MV-4-11 (cell line): ENCODE measurements at places on chromosomes 16 and 17.

GRCh38 chr17:68527314-68527713, 15.1 kb downstream of the PRKAR1A start:
- DNase-seq, result no peak

- no peak for DNase-seq
Observed at GRCh38 chr17:65531256-65532100, 30.0 kb downstream of the AXIN2 start.

DNA sequence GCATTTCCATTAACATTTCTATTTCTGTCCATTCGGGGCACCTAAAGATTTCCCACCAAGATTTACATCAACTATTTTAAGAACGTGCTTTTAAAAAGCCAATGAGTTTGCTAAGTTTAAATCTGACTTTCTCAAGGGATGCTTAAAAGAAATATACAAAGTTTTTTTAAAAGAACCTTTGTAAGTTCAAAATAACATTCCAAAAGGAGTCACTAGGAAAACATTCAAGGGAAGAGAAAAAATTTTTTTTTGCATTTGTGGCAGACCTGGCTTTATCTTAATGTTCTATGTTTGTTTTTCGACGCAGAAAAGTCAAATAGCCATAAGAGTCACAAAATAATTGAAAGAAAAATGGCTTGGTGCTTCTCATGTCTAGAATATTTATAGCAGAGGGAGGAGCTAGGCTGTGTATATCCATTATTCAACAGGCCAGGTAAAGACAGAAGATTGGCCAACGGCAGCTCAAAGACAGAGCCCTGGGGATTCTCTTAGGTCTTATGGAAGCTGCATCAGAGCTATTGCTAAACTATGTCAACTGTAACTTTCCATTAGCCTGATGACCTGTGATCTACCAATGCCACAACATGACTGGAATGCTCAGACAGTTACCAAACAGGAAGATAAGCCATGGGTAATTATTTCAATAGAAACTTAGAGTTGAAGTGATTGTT, 37.8 kb upstream of the MYOCD start:
- DNase-seq, result no peak

DNA sequence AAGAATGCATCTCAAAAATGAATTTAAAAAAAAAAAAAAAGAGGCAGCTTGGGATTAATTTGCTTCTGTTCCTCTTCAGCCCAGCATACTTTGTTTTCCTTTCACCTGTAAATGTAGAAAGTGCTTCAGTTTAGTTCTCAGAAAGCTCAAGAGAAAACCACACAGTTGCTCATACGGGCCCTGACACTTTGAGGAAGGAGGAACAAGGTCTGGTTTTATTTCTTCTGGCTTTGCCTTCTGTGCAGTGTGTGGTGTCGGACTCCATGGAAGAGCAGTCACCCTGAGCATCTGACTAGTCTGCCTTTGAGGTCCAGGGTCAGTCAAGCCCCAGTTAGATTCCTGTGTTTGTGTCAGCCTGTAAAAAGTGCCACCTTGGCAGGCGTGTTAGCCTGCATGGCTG, 27.6 kb downstream of the NMT1 start:
- peak; percentile 82 for DNase-seq

- DNase-seq, result no peak
Observed at GRCh38 chr17:63364387-63364786, 81.7 kb downstream of the CYB561 start.

DNA sequence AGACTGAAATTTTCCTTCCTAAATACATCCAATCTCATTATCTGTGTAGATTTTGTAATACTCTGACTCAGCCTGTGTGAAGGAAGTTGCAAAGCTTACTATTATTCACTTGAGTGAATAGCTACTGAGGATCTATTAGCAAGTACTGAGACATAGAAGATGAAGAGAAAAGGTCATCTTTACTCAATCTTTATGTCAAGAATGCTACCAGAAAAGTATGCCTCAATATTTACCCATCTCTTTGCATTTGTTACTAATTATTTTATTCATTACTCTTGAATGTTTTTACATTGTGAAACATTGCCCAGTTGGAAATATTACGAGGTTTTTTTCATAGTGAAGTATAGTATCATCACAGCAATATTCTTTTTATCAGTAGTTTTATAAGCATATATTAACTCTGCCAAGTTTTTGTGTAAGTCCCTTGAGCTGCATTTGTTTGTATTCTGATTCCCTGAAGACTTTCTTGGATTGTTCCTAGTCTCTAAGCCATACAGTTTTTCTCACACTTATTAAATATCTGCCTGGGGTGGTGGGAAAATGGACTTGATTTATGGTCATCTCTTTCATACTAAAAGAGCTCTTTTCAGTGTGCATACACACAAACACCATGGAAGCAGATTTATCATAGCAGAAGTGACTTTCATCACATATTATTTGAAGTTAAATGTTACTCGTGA, 110.4 kb downstream of the MRTFB start:
- DNase-seq, result peak; percentile 35

GRCh38 chr17:76702941-76703637, 7.7 kb downstream of the MXRA7 start:
- no peak for DNase-seq

DNA sequence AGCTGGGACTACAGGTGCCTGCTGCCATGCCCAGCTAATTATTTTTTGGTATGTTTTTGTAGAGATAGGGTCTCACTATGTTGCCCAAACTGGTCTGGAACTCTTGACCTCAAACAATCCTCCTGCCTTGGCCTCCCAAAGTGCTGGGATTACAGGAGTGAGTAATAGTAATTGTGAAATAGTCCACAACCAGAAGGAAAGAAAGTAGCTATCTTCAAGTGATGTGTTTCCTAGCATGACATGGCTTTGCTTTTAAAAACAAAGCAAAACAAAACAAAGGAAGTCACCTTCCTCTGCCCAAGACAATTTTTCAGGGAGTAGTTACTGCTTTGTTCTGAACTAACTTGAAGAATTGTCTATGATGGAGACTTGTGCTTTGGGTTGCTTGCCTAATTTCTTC, 27.0 kb downstream of the ATP6V0A1 start:
- no peak for DNase-seq

DNA sequence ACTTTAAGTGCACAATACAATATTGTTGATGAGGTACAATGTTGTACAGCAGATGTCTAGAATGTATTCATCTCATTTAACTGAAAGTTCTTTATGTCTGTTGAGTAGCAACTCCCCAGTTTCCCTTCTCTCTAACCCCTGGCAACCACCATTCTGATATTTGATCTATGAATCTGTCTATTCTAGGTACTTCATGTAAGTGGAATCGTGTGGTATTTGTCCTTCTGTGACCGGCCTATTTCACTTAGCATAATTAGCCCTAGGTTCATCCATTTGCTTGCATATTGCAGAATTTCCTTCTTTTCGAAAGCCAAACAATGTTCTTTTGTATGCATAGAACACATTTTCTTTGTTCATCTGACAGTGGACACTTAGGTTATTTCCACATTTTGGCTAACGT, 10.8 kb downstream of the RGS9 start:
- no peak for DNase-seq

DNA sequence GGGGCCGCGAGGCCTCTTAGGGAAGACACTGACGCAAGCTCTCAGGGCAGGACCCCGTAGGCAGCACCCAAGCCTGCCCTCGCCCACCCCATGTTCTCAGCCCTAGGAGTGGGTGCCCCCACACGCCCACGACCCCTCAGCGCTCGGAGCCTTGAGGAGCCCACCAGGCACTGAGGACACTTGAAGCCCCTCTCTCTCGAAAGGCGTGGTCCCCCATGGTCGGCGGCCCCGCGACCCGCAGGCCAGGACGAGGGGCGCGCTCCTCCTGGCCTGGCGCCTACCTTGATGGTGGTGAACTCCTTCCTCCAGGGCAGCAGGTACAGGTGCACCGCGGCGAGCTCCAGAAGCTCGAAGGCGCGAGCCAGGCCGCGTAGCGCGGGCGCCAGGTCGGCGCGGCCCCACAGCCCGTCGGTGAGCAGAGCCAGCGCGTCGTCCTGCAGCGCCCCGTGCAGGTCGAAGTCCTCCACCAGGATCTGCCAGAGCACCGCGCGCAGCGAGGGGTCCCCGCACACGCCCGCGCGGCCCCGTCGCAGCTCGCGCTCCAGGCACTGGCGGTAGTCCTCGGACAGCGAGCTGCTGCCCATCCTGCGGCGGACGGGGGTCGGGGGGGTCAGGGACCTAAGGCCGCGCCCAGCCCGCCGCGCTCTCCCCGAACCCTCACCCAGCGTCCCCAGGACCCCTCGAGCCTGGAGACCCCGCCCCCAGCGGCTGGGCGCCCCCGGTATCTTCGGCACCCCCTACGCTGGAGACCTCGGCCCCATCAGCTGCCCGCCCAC, 668 bp downstream of the SPATA2L start:
- peak; percentile 32 for DNase-seq

GRCh38 chr17:72134608-72135394, 14.0 kb downstream of the SOX9 start:
- DNase-seq, result peak; percentile 54

GRCh38 chr17:83180996-83181481, 101.6 kb downstream of the METRNL start:
- no peak for DNase-seq

GRCh38 chr17:41540921-41541625, 13.0 kb upstream of the KRT19 start:
- no peak for DNase-seq
